ENCODE measurements at places on chromosomes 2 and 18. TPM values are rescaled to one million over a fixed set of nuclear protein-coding genes. Genes with fewer than 3 reads are reported as not detected.

GRCh38 chr2:151708788-151709187, 25.5 kb downstream of the NEB start:
- no peak for DNase-seq

The DOK6 gene
- total RNA-seq = 9.0 TPM

The FSIP2 gene
- total RNA-seq = 0.52 TPM

The PLGLB1 gene
- 0.84 TPM for total RNA-seq

The SCN9A gene
- total RNA-seq = 1.8 TPM

The STAT4 gene
- 11.6 TPM for total RNA-seq

The OSBPL1A gene
- total RNA-seq = 74.4 TPM
